Lung (tissue), 17 donors: ENCODE measurements at places on chromosomes 12 and 14.
A peak's percentile ranks its signal among the peaks of the same experiment; 100 is the strongest.

GRCh38 chr14:22735096-22735495, 31.4 kb upstream of the OXA1L start:
- H3K36me3 ChIP-seq: no peaks in the 10 kb centered on the region
- H3K27me3 ChIP-seq: no peaks in the 10 kb centered on the region
- H3K4me3 ChIP-seq: no peak overlapping the region
- no peaks in the 10 kb centered on the region for H3K4me1 ChIP-seq
- no peak for DNase-seq

GRCh38 chr14:98928418-98928817, 343.6 kb downstream of the BCL11B start:
- no peak overlapping the region for H3K27ac ChIP-seq
- H3K4me3 ChIP-seq: no peak overlapping the region
- no peaks in the 10 kb centered on the region for H3K36me3 ChIP-seq

DNA sequence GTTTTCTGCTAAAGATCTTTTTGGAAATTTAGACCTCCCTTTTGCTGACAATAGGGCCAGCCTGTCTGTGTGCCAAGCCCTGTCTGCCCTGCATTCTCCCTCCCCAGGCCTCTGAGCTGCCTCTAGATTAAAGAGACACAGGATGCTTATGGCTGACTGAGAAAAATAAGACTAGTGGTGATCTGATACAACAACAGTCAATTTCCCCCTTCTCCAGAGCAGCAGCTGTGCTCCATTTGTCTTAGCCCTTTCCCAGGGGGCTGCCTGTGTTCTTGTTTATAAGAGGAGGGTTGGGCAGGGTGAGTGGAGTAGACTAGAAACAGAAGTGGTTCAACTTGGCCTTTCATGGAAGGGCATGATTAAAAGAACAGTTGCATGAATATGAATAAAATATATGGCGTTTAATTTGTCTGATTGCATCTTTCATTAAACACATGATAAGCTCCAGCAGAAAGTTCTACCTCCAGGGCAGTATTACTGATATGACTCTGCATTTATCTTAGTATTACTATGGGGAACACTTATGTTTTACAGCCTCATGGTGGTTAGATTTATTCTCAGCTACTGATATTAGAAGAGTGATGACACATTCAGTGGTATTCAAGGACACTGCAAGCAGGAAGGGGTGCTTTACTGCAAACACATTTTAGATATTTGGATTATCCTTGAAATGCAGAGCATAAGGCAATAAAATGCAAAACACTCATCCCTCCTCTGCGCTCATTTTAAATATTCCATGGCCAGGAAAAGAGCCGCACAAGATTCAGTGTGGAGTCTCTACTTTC, 150.2 kb upstream of the CLEC14A start:
- H3K4me3 ChIP-seq: no peak overlapping the region
- H3K4me1 ChIP-seq: no peaks in the 10 kb centered on the region
- no peak overlapping the region for H3K27ac ChIP-seq
- no peaks in the 10 kb centered on the region for H3K36me3 ChIP-seq
- H3K27me3 ChIP-seq: no peaks in the 10 kb centered on the region
- DNase-seq: peak; percentile 82

DNA sequence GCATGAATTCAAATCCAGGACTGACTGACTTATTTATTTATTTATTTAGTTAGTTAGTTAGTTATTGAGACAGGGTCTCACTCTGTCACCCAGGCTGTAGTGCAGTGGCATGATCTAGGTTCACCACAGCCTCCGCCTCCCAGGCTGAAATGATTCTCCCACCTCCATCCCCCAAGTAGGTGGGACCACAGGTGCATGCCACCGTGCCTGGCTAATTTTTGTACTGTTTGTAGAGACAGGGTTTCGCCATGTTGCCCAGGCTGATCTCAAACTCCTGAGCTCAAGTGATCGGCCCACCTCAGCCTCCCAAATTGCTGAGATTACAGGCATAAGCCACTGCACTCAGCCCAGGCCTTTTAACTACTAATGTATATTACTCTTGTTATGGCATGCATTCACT, 36.0 kb downstream of the BTG1 start:
- H3K27ac ChIP-seq: no peak overlapping the region
- H3K4me1 ChIP-seq: peaks cover 18% of the 10 kb centered on the region
- H3K27me3 ChIP-seq: no peaks in the 10 kb centered on the region
- DNase-seq: no peak

DNA sequence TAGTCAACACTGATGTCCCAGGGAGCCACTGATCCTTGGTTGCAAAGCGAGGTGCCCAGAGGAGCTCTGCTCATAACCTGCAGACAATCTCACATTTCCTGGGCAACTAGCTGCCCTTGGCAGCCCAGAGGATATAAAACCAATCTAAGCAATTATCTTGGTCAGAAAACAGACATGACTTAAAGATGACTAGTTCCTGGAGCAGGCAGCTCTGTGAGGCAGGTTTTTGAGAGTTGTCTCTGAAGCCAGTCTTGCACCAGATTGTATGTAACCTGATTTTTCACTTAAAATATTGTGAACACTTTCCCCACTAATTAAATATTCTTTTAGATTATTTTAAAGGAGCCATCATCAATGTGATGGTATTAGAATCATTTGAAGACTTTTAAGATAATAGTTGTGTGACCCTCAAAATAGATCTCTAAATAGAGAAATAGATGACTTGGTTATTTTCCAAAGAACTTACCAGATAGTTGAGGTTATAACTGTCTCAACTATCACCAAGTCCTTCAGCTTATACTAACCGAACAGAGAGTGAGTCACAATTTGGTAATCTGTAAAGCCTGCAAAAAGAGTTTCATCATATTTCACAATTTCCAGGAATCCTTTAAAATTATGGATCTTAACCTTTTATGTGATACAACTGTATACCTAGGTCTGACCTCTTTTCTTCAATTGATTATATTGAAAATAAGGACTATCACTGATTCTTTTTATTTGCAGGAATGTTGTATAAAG, 75.9 kb downstream of the LIN7A start:
- H3K36me3 ChIP-seq: no peaks in the 10 kb centered on the region
- H3K27ac ChIP-seq: no peak overlapping the region
- H3K27me3 ChIP-seq: no peaks in the 10 kb centered on the region
- H3K4me1 ChIP-seq: no peaks in the 10 kb centered on the region
- no peak for DNase-seq

GRCh38 chr12:15364221-15365160, 42.2 kb downstream of the PTPRO start:
- H3K27ac ChIP-seq: no peak overlapping the region
- no peak overlapping the region for H3K4me3 ChIP-seq
- DNase-seq: peak; percentile 76

GRCh38 chr12:92786045-92786444, 83.3 kb downstream of the PLEKHG7 start:
- no peak overlapping the region for H3K4me3 ChIP-seq
- H3K36me3 ChIP-seq: no peaks in the 10 kb centered on the region
- H3K27me3 ChIP-seq: no peaks in the 10 kb centered on the region
- DNase-seq: no peak

DNA sequence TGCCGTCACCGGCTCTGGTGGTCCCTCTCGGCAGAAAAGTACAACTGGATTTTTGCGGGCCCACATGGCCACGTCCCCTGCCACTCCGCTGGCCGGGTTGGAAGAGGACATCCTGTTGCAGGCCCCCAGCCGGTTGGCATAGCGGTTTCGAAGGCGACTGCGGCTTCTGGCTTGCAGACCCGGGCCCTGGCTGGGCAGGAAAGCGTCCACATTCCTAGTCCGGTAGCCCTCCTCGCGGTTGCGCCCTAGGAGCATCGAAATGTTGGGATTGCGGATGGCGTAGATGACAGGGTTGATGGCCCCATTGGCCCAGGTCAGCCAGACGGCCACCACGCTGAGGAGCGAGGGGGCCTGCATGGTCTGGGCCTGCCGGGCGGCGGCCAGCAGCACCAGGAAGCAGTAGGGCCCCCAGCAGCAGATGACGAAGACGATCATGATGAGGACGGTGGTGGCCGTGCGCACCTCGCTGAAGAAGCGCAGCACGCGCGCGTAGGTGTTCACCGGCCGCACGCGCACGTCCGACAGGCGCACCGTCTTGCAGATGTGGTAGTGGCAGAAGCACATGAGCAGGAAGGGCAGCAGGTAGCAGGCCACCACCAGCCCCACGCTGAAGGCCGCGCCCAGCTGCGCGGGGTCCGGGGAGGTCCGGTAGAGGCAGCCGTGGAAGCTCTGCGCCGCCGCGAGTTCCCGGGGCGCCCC, 1.2 kb downstream of the GPR135 start:
- H3K27me3 ChIP-seq: peaks cover 3% of the 10 kb centered on the region
- H3K36me3 ChIP-seq: peaks cover 6% of the 10 kb centered on the region
- H3K27ac ChIP-seq: no peak overlapping the region
- no peak for DNase-seq
- peak overlapping the region; percentile 60 for H3K4me3 ChIP-seq

DNA sequence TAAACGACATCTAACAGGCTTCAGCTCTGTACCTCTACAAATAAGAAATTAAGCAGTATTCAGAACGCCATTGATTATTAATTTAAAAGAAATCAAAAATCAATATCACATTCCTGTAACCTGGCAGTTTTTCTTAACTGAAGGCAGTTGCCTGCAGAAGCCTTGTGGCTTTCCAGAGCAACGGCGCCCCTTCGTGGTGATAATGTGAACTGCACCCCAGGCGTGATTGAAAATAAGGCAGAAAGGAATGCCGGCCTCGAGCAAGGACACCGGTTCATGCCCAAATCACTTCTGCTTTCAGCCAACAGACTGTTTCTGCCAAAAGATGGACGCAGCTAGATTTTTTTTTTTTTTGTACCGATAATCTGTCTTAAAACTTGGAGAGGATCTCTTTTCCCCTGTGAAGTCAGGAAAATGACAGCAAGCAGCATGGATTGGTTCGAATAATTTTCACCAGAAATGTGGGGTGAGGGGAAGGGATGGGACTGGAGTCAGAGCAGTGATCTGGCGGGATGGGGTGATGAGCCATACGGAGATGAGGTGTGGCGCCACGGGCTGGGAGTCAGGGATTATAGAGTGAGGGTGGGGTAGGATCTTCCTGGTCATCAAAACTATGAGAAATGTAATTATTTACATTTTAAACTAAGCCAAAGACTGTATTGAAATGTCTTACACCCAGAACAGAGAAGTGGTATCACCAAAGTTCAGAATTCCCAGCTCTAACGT, 473.0 kb downstream of the DPF3 start:
- no peaks in the 10 kb centered on the region for H3K36me3 ChIP-seq
- no peaks in the 10 kb centered on the region for H3K27me3 ChIP-seq
- peak; percentile 85 for DNase-seq
- H3K4me1 ChIP-seq: no peaks in the 10 kb centered on the region
- no peak overlapping the region for H3K4me3 ChIP-seq

GRCh38 chr12:19957308-19958125, 410.8 kb upstream of the PDE3A start:
- no peaks in the 10 kb centered on the region for H3K4me1 ChIP-seq
- no peaks in the 10 kb centered on the region for H3K36me3 ChIP-seq

DNA sequence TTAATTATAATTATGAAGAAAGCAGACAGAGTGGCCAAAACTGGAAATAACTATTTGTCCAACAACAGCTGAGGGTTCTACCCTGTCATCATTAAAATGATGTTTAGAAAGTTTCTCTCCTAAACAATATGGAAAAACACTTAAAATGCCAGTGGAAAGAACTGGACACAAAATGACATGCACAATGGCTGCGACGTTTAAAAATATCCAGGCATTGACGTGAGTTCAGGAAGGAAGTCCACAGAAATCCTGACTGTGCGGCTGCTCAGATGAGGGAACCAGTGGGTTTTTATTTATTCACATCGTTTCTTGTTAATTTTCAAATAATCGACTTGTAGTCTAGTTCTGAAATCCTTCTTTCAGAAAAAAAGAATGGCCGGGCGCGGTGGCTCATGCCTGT, 58.3 kb downstream of the CCNK start:
- peak; percentile 30 for DNase-seq
- H3K27ac ChIP-seq: no peak overlapping the region
- no peaks in the 10 kb centered on the region for H3K27me3 ChIP-seq
- H3K36me3 ChIP-seq: no peaks in the 10 kb centered on the region
- no peak overlapping the region for H3K4me3 ChIP-seq
- H3K4me1 ChIP-seq: peaks cover 5% of the 10 kb centered on the region

DNA sequence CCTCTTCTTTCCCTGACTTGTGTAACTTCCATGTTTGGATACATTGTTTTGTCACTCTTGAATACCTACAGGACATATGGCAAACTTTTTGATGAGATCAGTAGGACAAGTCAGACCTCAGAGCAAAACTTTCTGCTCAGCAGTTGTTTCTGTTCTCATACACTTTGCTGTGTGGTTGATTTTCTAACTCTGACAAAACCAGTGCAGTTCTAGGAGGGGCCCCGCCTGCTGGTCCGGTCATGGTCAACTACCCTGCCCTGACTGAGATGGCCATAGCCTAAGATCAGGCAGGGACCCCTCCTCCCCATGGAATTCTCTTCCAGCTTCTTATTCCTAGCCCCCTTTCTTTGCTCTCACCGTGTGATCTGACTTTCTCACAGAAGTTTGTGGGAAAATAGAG, 92.8 kb downstream of the OTOGL start:
- H3K4me1 ChIP-seq: no peaks in the 10 kb centered on the region
- H3K27ac ChIP-seq: no peak overlapping the region
- H3K27me3 ChIP-seq: no peaks in the 10 kb centered on the region
- no peaks in the 10 kb centered on the region for H3K36me3 ChIP-seq

- no peaks in the 10 kb centered on the region for H3K27me3 ChIP-seq
- H3K4me1 ChIP-seq: no peaks in the 10 kb centered on the region
- H3K4me3 ChIP-seq: no peak overlapping the region
- H3K36me3 ChIP-seq: no peaks in the 10 kb centered on the region
- H3K27ac ChIP-seq: no peak overlapping the region
These were observed 36.6 kb downstream of the STAB2 start for GRCh38 chr12:103623716-103624115.

GRCh38 chr12:109594556-109595317, 21.1 kb downstream of the MVK start:
- no peak overlapping the region for H3K4me3 ChIP-seq
- no peaks in the 10 kb centered on the region for H3K27me3 ChIP-seq
- peaks cover 12% of the 10 kb centered on the region for H3K36me3 ChIP-seq
- no peak for DNase-seq
- peaks cover 3% of the 10 kb centered on the region for H3K4me1 ChIP-seq

DNA sequence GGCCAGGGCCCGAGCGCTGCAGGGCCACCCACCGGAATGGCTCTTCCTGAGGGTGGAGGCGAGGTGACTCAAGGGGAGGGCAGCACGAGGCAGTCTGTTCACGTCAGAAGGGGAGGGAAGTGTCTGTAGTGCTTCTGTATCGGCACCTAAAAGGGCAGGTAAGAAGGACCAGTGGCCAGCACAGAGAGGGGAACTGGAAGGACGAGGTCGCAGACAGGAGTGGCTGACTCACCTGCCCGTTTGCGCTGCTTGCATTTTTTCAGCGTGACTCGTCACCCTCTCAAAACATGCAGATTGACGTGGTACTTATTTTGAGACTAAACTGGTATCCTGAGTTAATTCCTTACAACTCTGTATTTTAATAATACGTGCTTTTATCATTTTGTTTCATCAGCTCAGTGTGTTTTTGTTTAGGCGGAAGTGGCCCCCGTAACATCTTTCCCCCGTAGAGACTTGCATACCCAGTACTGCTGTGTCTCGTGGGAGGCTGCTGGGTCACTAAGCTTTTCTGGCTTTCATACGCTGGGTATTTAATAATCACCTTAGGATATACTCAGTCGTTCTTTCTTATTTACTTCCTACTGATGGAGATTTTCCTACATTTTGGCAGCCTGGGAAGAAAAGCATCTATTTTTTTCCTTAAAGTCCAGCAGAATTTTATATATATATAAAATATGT, 26.4 kb downstream of the SFSWAP start:
- no peak for DNase-seq
- no peaks in the 10 kb centered on the region for H3K27me3 ChIP-seq
- peak overlapping the region; percentile 67 for H3K27ac ChIP-seq
- no peaks in the 10 kb centered on the region for H3K4me1 ChIP-seq
- no peak overlapping the region for H3K4me3 ChIP-seq
- H3K36me3 ChIP-seq: peaks cover 8% of the 10 kb centered on the region

- H3K27ac ChIP-seq: peak overlapping the region; percentile 36
- H3K27me3 ChIP-seq: peaks cover 6% of the 10 kb centered on the region
- DNase-seq: no peak
- peaks cover 7% of the 10 kb centered on the region for H3K4me1 ChIP-seq
- H3K4me3 ChIP-seq: no peak overlapping the region
- H3K36me3 ChIP-seq: peaks cover 5% of the 10 kb centered on the region
These were observed 954 bp upstream of the CALCOCO1 start for GRCh38 chr12:53728206-53728605.
